HEK293T (cell line): ENCODE measurements at places on chromosomes 2 and 18.

DNA sequence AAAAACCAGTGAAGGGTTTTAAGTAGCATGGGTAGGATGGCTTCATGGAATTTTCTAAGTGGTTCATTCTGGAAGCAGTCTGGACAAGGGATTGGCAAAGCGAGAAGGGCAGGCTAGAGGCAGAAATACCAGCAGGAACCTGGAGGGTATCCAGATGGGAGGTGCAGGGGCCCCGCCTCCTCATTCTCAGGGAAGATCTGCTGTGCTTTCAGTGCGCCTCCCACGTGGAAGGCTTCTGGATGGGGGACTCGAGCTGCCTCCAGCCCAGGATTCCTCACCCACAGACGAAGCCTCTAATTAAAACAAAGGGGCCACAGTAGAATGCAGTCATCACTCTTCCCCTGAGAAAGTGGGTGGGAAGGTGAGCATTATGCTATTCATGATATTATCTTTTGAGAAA is 79.8 kb downstream of the VSNL1 start:
- no peak for DNase-seq

GRCh38 chr2:174330945-174331594 is 3.7 kb upstream of the SP9 start:
- no peak for DNase-seq

- no peak for DNase-seq
Observed at GRCh38 chr2:8285081-8285480, 396.8 kb upstream of the ID2 start.

- DNase-seq = no peak
Observed at GRCh38 chr2:109069331-109070194, 59.4 kb upstream of the SH3RF3 start.

DNA sequence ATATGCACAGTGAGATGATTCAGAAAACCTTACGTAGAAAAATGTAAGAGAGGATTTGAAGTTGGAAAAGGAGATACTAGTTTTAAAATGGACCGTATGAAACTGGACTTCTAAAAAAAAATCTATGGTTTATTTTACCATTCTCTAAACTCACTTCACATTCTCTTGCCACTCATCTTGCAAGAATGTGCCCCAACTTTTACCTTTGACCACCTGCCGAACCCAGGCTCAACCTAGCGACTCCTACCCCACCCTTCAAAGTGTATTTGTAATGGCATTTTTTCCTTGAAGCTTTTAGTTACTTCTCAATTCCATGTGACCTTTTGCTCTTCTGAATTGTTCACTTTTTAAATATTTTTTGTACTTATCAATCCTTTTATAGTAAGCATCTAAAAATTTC is 160.8 kb downstream of the PHLPP1 start:
- no peak for DNase-seq

DNA sequence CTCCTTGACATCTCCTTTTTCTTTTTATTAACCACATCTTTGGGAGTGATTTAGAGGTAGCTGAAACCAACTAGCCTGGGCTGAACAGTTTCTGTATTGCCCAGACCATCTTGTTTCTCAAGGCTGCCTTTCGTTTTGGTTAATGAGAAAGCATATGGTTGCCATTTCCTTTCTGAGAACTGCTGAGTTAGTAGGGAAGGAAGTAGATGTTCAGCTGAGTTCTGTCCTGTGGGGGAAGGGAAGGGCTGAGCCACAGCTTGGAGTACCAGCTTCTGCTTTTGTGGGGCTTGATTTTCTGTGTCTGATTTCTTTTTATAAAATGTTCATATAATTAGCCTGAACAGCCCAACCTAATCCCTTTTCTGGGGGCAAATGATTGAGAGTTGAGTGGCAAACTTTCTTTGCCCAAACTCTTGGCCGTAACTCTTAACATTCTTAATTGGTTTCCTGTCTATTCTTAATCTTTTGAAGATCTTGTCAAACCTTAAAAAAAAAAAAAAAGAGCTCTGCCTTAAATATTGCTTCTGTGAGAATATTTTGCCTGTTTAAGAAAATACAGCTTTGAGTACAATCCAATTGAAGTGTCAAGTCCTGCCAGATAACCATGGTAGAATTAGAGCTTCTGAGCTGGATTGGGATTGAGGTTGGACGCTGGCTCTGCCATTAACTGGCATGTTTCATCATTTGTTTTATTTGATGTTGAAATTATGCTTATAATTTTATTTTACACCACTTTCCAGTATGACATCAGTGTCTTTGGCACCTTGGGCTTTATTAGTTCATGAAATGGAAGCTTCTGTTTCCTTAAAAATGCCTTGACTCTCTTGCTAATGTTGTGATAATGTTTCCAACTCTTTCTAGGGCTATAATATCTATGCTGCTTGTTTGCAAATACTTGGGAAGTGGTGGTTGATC is 1.9 kb upstream of the NABP1 start:
- DNase-seq = no peak

GRCh38 chr2:22557406-22557805 is 827.6 kb upstream of the KLHL29 start:
- no peak for DNase-seq

DNA sequence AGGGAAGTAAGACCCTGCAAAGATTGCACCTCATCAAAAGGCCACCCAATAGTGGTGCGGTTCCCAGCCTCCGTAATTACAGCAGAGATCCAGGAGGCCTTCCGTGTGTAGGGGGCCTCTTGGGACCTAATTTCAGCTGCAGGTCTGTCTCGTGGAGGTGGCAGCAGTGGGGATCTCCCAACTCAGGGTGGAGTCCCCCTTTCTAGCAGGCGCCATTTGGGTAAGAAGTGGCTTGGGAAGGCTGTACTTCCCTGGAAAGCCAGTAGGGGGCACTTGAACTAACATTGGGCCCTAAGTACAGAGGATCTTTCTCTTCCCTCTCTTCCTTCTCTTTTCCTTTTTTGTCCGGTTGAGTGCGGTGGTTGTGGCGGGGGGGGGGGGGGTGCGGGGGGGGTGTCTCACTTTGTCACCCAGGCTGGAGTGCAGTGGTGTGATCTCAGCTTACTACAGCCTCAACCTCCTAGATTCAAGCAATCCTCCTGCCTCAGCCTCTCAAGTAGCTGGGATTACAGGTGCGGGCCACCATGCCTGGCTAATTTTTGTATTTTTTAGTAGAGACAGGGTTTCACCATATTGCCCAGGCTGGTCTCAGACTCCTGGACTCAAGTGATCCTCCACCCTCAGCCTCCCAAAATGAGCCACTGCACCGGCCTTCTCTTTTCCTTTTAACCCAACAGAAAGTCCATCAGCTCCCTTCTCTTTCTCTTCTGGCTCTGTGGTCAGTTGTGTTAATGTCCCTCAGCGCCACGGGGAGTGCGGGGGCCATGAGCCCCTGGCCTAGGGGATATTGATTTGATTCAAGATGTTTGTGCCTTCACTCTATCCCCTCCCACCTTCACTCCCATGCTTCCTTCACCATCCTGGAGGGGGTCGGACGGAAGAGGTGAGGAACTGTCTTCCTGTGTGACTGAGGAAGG is 32.0 kb downstream of the CENPO start:
- peak; percentile 44 for DNase-seq

- no peak for DNase-seq
Observed at GRCh38 chr2:241774419-241775222, 2.0 kb upstream of the GAL3ST2 start.

GRCh38 chr2:37881397-37881796 is 43.7 kb upstream of the RMDN2 start:
- DNase-seq = no peak

DNA sequence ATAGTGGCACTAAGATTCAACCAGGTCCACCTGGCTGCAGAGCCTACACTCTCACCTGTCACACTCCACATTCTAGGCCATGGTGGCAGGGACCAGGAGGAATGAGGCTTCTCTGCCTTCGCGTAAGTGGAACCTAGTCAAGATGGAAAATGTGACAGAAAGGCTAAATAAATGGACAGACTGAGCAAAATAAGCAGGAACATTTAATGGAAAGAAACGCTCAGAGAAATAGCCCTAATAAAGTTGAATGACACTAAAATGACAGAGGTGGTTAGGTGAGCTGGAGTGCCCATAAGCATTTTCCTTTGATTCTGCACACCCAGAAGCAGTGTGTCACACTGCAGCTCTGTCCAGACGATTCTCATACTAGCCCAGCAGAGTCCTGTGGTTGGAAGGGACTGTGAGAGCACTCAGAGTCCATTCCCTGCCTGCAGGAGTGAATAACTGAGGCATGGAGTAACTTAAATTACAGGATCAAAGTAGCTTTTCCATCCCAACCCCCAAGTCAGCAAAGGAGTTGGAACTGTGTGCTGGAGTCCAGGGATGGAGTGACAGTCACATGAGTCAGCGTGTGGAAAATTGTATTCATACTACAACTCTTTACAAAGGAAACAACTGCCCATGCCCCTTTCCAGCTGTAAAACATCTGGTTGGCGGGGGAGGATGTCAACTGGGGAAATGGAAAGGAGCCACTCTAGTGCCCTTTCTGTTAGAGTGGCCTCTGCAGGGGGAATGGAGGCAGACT is 105.4 kb upstream of the LGALSL start:
- DNase-seq = no peak

DNA sequence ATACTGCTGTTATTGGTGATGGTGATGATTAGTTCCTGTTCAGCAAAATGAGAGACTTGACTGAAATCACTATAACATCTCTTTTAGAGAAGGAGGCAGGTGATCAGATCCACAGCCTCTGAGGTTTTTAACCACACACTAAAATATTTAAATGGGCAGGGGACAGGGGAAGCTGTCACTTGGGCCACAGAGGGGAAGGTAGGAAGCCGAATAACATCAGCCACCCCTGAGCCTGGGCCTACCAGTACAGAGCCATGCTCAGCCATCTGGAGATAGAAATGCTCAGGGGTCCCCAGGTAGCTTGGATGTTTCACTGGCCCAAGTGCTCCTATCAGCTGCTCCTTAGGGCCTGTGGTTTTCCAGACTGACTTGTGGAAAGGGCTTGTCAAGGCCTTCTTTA is 122.3 kb downstream of the MRO start:
- no peak for DNase-seq

DNA sequence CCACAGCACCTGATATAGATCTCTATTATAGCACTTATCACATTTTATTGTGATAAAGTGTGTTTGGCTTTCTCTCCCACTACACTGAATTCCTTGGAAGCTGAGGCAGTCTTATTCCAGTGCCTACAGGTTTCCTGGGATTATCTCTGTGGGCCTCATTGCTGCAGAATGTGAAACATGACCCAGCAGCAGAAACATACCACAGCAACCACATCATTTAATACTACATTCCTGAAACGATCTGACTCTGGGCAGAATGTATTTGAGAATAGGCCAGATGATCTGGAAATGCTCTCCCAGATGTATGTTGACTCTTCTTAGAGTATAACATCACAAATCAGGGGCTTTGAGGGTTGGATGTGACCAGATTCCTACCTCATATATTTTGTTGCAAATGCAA is 323.5 kb upstream of the TANK start:
- DNase-seq = no peak

GRCh38 chr2:174553811-174554493 is 43.7 kb downstream of the WIPF1 start:
- DNase-seq = no peak

DNA sequence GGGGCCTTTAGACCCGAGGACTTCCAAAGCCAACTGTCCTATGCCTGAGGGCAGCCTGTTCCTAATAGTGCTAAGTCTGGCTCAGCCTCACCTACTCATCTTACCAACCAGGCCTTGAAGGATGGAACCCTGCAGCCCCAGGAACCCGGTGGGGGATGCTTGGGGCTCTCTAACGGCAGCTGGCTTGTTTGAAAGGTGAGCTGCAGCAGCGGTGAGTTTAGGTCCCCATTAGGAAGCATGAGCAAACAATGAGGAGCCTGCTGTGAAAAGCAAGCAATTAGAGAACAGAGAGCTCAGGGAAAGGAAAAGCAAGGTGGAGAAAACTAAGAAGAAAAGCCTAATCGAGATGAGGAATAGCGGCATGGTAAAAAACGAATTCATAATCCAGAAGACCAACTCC is 39.9 kb downstream of the SP110 start:
- DNase-seq = no peak

- DNase-seq = no peak
Observed at GRCh38 chr2:241888641-241889040, 19.1 kb downstream of the RTP5 start.

GRCh38 chr2:29561181-29561580 is 360.2 kb downstream of the ALK start:
- DNase-seq = no peak

GRCh38 chr2:104658144-104658835 is 195.6 kb upstream of the POU3F3 start:
- DNase-seq = peak; percentile 19

DNA sequence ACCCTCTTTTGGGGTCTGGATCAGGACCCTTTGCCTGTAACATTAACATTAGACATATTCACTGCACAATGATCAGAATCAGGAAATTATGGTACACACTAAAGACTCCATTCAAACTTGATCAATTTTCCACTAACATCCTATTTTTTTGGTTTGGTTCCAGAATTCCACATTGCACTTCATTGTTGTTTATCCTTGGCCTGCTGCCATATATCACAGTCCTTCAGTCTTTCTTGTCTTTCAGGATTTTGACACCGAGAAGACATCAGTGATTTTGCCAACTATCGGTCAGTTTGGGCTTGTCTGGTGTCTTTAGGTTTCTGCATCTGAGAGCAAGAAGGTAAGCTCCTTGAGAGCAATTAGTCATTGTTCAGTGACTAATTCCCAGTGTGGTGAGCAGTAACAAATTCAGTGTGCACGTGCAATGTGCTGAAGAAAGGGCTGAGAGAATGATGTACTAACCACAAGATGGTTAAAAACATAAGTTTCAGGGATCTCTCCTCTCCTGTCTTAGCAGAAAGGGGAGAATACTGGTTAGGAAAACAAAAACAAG is 23.5 kb downstream of the MARCHF4 start:
- DNase-seq = no peak

GRCh38 chr2:235827585-235827992 is 333.7 kb downstream of the AGAP1 start:
- DNase-seq = no peak

DNA sequence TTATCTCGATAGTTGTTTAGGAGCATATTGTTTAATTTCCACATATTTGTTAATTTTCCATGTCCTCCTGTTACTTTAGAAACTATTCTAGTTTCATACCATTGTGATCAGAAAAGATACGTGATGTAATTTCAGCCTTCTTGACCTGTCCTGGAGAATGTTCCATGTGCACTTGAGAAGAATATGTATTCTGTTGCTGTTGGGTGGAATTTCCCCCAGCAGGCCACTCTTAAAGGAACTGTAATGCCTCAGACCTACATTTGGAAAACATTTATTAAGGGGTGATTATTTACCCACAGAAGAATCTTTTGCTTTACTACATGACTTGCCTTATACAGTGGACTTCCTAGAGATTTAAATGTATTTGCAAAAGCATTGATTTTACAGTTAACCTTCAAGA is 55.5 kb downstream of the LIMS1 start:
- no peak for DNase-seq

- no peak for DNase-seq
Observed at GRCh38 chr2:231133365-231134099, 8.7 kb upstream of the HTR2B start.
